Hematopoietic multipotent progenitor cell treated with erythropoietin and hydrocortisone succinate and interleukin-3 and kit ligand, for 6 days (in vitro differentiated cells): ENCODE measurements at places on chromosomes 16 and 17.
A peak's percentile ranks its signal among the peaks of the same experiment; 100 is the strongest.

DNA sequence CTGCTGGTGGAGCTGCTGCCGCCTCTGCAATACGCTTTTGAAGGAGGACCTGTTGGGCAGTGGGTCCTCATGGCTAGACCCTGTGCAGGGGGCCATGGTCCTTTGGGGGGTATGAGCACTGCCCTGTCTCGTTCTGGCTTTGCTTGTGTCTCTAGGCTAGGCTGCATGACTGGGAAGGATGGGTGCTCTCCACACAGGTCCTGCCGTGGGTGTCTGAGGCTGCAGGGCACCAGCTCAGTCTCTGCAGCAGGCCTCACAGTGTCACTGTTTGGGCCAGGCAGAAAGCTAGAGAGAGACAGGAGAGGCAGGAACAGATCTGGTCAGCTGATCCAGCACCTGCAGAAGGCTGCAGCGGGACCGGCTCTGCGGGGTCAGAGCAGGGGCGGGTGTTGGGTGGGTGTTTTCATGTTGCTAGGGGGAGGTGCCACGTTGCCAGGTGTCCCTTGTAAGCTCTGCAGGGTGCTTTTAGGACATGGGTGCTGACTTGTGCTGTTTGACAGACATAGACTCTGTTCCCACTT, 111.4 kb downstream of the SNX29 start:
- no peak for DNase-seq

DNA sequence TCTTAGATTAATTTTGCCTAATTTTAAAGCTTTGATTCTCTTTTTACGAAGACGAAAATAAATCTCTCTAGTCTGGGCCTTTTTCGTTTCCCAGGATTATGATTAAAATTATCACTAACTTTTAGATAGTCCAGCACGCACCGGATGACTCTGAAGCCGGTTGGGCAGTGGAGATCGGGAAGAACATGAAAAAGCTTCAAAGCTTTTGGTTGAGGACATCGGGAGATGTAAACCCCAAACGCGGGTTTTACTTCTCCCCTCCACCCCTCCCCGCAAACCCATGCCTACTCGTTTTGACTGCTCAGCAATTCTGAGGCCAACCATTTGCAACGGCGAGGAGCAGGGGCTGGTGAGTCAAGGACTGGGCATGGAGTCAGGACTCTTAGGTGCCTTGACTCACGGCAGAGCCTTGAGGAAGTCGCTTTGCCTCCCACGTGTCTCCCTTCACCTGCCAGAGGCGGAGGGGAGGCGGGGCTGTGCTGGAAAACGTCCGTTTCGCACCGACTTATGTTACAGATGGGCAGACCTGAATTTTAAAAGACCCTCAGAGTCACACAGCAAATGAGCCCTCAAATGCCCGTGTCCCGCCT, 989 bp upstream of the DUSP14 start:
- DNase-seq, result peak; percentile 60

GRCh38 chr16:74570412-74571301, 36.3 kb downstream of the GLG1 start:
- DNase-seq, result no peak

GRCh38 chr16:85593494-85594221, 19.5 kb upstream of the GSE1 start:
- peak; percentile 69 for DNase-seq

GRCh38 chr17:32936894-32937500, 9.0 kb downstream of the TMEM98 start:
- peak; percentile 90 for DNase-seq

DNA sequence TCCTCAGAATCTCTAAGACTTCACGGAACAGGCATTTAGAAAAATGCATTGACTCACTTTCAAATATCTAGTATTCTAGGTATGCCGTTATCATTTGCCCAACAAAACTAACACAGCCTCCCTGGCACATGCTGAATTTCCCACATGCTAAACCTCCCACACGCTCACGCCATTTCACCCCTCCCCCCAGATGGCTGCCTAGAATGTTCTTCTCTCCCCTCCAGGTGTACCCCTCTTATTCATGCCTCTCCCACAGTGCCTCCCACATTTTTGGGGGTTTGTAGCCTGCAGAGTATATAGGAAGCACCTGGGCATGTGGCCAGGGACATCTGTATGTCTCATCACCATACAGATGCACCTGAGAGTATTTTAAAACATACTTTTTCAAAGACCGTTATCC, 38.2 kb upstream of the ICAM2 start:
- DNase-seq, result no peak

GRCh38 chr16:11233727-11234376, 22.2 kb downstream of the SOCS1 start:
- DNase-seq, result peak; percentile 73

DNA sequence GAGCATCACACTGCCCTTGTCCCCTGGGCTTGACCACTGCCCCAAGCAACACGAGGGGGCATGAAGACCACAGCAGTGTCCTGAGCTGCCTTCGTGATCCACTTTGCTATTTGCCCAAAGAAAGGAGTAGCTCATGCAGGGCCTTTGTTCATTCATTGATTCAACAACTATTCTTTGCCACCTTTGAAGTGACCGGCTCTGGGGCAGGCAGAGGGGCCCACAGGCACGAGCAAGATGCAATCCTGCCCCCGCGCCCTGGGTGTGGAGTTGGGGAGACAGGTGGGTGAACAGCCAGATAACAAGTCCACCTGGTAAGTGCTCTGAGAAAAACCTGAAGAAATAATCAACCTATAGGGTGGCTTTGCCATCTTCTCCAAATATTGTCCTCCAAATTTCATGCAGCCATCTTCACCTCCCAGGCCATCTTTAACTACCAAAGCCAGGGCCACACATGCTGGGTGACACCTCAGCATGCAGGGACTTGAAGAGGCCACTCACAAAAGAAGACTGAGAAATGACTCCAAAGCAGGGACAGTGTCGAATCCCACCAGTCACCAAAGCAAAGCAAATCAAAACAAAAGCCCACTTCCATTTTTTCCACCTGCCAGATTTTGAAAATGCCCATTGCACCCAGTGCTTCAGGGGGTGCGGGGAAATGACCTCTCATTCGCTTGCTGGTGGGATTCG, 18.2 kb upstream of the RBFOX3 start:
- DNase-seq, result no peak

DNA sequence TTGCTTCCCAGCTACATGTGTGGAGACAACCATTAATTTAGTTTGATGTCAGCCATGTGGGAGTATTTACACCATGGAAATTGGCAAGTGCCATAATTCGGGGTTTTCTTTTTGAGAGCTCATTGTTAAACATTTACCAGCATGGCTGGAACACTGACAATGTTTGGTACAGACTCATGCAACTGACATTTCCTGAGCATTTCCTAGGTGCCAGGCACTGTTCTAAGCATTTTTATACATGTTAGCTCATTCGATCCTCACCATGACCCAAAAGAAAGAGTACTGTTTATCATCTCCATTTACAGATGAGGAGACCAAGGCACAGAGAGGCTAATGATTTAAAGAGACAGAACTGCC, 86.9 kb downstream of the FOXL1 start:
- DNase-seq, result no peak

DNA sequence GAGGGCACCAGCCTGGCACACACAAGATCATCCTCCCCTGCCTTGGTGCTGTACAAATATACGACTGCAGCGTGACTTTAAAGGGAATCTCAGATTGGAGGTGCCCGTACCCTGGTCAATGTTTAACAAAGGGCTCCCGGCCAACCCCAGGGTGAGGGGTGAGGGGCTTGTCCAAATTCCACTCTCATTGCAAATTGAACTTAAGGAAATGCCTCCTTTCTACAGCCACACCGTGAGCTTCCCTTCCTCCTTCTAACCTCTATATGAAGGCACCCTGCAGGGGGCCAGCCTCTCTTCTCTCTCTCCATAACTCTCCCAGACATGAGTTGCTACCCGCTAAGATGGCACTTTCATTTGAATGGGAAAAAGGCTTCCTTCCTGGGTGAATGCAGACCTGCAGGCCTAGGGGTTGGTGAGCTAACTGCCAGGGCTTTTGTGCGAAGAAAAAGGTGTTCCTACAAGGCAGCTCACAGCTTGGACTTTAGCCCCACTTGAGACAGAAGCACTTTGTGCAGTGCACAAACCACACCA, 76.6 kb downstream of the IRF8 start:
- no peak for DNase-seq

DNA sequence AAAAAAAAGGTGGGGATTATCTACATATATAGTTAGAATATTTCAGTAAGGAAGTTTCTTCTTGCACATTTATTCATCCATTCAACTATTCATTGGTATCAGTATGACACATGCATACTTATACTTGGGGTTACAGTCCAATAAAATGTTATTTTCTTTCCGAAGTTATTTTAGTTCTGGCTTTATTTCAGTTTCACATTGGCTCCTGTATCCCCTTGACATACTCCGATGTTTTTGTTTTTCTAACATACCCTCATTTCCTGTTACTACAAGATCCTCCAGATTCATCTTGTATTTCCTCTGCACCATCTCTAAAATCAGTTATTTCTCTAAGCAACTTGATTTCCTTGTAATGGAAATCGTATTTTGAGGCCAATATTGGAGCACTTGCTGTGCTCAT, 435.5 kb upstream of the MON1B start:
- DNase-seq, result no peak

GRCh38 chr16:1965396-1966001, 873 bp upstream of the RPS2 start:
- DNase-seq, result peak; percentile 30

GRCh38 chr16:78574571-78574970, 475.1 kb downstream of the WWOX start:
- no peak for DNase-seq

DNA sequence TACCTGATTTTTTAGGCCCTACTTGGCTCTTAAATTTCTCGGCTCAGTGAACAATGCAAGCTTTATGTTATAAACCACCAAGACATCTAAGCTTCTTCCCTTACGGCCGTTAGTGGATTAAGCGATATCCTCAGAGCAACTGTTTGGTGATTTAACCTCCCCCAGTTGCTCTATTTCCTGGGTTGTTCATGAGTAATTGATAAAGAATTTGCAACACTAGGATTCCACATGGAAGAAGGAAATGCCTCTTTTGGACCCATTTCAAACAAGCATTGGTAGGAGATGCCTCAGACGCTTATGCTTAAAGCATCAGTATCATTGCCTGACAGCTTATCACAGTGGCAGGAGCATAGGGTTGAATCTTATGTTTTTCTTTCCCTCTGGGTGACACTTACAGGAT, 65.3 kb downstream of the RBFOX1 start:
- no peak for DNase-seq

GRCh38 chr17:7885367-7886226, 3.0 kb upstream of the CHD3 start:
- DNase-seq, result peak; percentile 77

DNA sequence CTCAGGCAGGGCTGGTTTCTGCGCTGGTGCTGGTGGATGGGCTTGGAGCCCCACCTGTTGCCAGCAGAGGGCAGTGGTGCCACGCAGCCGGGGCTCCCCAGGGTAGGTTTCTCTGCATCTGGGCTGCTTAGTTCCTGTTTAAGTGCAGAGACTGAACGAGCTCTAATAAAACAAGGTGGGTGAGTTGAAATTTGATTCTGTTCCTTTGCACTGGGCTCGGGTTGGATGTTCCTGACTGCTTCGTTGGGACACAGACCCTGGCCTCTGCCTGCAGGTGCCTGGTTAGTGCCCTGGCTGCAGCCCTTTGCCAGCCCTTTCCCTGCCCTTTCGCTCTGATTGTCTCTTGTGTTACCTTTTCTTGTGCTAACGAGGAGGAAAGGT, 30.0 kb downstream of the TBCD start:
- peak; percentile 88 for DNase-seq

- no peak for DNase-seq
Measured at GRCh38 chr17:17456251-17456650, 20.5 kb upstream of the MED9 start.

- no peak for DNase-seq
Measured at GRCh38 chr16:26129997-26130396, 438.2 kb downstream of the HS3ST4 start.

DNA sequence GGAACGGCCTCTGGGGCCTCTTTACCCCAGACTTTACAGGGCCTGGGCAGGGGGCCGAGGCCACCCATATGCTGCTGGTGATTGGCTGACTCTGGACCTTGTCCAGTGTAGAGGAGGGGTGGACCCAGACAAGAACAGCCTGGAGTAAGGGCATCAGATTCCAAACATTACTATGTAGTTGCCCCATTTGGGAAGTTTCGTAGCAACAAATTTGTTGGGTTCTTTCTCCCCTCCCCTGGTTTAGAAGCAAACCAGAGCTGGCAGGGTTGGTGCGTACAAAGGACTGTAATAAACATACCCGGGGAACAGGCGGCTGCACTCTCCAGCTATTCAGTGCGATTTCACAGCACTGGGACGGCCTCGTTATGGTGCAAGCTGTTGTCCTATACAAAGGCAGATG, 145.5 kb downstream of the NTN1 start:
- DNase-seq, result no peak
